Fibroblast of lung (primary cell): ENCODE measurements at places on chromosomes 7 and 10. TPM values are rescaled to one million over a fixed set of nuclear protein-coding genes. Genes with fewer than 3 reads are reported as not detected.

The CASP7 gene
- 23.1 and 28.9 TPM in 2 replicates for total RNA-seq

The SORCS1 gene
- under 0.01 TPM in 1 of 2 replicates, not detected in the other for total RNA-seq

The SH2D4B gene
- total RNA-seq, result not detected in 2 replicates

The AGBL3 gene
- total RNA-seq, result 1.3 TPM in 2 replicates

DNA sequence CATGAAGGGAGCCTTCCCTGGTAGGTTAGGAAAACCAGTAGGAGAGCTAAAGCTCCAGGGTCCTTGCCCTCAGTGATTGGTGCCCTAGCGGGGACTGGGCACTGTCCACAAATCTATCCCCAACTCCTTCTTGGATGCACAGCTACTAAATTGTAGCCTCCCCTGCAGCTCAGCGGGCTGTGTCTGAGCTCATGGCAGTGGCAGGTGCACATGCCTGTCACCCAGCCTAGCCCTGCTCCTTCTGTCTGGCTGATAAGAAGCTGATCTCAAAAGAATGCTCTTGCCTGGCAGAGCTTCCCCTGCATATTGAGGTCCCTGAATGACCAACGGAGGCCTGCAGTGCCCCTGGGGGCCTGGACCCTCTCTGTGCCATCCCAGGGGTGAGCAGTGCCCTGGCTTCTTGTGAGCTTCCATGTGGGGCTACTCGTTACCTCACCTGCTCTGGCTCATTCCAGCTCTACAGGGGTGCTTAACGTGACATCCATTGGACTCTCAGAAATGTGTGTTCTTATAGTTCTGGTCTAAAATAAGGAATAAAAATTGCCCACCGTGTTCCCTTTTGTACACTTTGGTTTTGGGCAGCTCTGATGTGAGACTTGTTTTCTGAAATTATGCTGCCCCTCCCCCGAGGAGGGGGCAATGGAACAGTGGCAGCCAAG lies 59.8 kb upstream of the ANTXRL start:
- no peak for DNase-seq

- no peak for DNase-seq
Measured at GRCh38 chr10:1609648-1609970, 127.7 kb downstream of the ADARB2 start.

DNA sequence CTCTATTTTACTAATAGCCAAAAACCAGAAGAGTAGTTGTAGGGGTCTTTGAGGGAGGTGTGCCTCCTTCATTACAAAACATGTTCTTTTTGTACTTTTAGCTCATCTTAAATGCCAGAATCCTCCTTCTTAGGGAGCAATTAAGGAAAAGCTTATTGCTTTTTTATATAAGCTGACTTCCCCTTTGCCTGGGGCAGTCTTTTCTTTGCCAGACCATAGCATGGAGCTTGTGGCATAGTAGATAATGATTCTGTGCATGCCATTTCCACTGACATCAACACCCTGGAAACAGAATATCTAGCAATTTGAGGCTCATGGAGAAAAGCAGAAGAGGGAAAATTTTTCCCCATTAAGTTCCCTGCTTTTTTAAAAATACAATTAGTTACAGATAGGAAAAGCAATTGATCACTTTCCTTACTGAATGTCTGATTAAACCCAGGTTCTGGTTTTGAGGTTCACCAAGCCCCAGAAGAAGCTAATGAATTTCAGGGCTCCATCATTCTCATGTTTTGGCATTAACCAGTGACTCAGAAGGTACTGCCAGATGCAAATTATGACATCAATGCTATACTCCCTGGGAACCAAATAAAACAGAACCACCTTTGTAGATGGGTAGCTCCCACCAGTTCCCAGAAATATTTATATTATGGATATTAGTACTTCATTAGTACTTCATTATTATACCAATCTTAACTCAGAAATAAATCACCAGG lies 410.6 kb downstream of the KCNMA1 start:
- peak; percentile 25 for DNase-seq

GRCh38 chr7:145692237-145692950 lies 424.2 kb upstream of the CNTNAP2 start:
- peak; percentile 23 for DNase-seq

DNA sequence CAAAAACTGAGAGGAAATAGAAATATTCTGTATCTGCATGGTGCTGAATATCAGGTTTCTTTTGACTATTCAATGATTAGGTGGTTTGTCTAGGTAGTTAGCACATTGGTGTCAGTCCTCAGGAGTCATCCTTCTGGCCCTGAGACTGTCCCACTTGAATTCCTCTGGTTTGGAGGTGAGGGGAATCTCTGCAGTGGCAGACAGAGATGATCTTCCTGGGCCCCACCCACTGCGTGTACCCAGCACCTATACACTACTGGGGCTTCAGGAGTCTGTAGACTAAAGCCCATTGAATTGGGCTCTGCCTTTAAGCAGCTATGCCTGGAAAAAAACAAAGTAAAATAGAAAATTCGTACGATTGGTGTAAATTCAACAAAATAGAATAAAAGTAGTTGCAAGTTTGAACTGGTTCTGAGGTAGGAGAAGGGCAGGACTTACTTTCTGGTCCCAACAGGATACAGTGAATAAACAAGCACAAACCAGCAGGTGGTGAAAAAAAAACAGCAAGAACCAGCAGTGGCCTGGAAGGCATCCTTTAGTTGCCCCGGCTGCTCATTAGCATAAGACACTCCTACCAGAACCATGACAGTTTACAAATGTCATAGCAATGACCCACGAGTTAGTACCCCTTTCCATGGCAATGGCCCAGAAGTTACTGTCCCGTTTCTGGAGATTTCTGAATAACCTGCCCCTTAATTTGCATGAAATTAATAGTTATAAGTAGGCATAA lies 1.7 kb downstream of the LIPM start:
- DNase-seq, result no peak

- DNase-seq, result no peak
Measured at GRCh38 chr10:128879441-128880140, 587.5 kb upstream of the MGMT start.

GRCh38 chr10:47347303-47347675 lies 874 bp upstream of the RBP3 start:
- DNase-seq, result no peak

DNA sequence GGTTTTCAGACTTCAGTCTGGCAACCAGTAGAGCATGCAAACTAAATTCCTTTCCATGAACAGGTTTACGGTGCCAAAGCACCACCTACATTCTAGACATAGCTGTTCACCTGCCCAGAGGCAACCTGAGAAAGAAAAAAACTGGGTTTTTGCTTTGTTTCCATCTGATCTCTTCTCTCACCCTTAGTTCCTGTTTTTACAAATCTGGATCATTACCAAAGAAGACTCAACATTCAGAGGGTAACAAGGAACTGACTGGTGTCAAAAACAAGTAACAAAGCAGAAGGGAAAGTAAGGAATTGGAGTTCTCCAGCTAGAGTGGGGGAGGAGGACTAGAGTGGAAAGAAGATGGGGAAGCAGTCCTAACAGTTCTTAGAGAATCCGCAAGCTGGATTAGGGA lies 36.4 kb downstream of the CPVL start:
- DNase-seq, result no peak

- peak; percentile 65 for DNase-seq
Measured at GRCh38 chr10:9781666-9782065, 1236.0 kb upstream of the CELF2 start.

DNA sequence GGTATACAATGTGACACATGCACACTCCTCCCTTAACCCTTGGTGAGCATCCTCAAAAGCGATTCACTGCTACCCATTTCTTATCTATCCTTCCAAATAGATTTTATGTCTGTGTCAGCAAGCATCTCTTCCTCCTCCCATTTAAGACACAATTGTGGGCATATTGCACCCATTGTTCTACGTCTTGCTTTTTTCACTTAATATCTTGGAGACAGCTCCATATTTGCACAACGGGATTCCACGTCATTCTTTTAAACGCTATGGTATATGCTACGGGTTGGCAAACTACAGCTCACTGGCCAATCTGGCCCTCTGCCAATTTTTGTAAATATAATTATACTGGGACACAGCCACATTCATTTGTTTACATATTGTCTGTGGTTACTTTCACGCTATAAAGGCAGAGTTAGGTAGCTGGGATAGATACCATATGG lies 88.6 kb downstream of the RNF216 start:
- DNase-seq, result peak; percentile 92

- no peak for DNase-seq
Measured at GRCh38 chr7:109062798-109063197, 493.1 kb downstream of the DNAJB9 start.

GRCh38 chr7:140028311-140028710 lies 34.4 kb downstream of the PARP12 start:
- DNase-seq, result no peak

DNA sequence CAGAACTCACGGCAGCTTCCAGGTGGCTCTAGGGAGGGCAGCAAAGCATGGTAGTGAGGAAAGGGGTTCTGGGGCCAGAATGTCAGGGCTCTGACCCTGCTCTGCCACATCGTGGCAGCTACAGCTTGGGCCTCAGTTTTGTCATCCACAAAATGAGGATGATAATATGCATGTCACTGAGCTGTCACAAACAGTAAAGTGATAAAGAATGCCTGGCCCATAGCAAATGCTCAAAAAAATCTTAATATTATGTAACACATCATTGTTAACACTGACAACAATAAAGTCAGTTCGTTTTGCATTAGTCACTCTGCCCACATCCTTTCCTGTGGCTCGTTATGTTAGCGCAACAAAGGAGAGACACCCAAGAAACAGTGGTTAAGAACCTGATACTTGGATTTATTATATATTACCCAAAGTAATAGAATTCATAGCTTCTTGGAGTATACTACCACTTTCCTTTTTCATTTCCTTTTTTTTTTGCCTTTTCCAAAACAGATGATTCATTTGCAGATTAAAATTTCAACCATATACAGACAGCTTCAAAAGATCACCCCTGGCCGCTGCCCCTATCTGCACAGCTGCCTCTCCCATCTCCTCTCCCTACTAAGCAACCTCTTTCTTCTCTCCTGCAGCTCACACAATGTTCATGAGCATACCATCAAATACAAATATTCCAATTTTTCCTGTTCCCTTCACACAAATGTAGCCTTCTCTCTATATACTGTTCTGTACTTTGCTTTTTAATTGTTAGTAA lies 45.5 kb upstream of the DDC start:
- peak; percentile 85 for DNase-seq

DNA sequence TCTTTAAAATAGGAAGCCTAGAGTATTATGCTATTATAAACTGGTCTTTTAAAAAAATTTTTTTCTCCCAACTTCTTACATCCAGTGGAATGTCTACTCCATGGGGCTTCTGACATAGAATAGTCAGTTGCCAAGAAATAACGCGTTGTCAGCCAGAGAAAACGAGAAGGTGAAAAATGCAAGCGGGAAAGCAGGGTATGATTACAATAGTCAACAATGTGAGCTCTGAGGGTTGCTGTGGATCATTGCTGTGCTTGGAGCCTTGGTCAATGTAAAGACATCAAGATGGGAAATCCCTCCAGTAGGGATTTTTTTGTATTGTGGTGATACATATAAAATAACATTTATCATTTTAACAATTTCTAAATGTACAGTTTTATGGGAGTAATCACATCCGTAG lies 27.6 kb upstream of the PLPP4 start:
- DNase-seq, result no peak
